Activated T-helper 9 cell treated with anti-CD3 and anti-CD28 coated beads, Interleukin-2, amount 50 U/mL, for 16 hours (primary cell): ENCODE measurements at places on chromosomes 1 and 21.

GRCh38 chr1:53663529-53664300 is 75.2 kb downstream of the GLIS1 start:
- no peak for DNase-seq

- no peak for DNase-seq
These were observed 7.7 kb downstream of the S100PBP start for GRCh38 chr1:32825181-32825580.

- DNase-seq: no peak
These were observed 44.8 kb downstream of the UCHL5 start for GRCh38 chr1:193014400-193014799.

- no peak for DNase-seq
These were observed 94.5 kb upstream of the LPGAT1 start for GRCh38 chr1:211925016-211925415.

GRCh38 chr1:242692988-242693387 is 168.5 kb upstream of the PLD5 start:
- no peak for DNase-seq

DNA sequence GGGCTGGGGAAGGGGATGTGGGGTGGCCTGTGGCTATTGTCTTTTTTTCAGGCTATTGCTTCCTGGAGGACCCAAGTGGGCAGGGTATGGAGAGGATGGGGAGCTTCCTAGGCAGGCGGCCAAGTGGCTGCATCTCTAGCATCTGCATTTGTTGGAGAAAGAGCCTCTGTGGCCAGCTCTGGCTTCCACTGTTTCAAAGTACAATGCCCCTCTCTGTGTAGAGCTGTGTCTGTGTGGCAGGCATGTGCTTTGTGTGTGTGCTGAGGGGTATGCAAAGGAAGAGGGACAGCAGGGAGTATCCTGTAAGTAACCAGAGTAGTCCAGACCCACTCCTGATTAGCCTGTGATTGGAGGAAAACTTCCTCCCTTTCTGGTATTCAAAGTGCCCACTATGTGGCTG is 40.6 kb downstream of the KCNA2 start:
- no peak for DNase-seq

DNA sequence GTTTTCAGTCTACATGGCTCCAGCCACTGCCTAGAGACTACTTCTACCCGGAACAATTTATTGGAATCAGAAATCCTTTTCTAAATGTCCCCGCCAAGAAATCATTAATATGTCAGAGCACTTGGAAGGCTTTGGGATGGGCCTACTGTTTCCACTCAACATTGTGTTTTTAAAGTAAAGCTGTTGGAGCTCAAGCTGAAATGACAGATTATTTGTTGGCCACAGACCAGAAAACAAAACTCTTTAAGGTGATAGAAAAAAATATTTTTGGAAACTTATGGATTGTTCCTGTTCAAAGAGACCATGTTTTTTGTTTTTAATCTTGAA is 496 bp downstream of the VPS45 start:
- DNase-seq: no peak

- peak; percentile 37 for DNase-seq
These were observed 14.4 kb downstream of the TMPRSS3 start for GRCh38 chr21:42381347-42381984.

GRCh38 chr1:222909586-222909985 is 94.7 kb downstream of the DISP1 start:
- no peak for DNase-seq
